Stimulated activated CD8-positive, alpha-beta memory T cell treated with anti-CD3 and anti-CD28 coated beads, Interleukin-12 subunit alpha, Interleukin-12 subunit beta, amount 100 ng/mL, for 4 hours (primary cell): ENCODE measurements at places on chromosomes 2 and 18.

DNA sequence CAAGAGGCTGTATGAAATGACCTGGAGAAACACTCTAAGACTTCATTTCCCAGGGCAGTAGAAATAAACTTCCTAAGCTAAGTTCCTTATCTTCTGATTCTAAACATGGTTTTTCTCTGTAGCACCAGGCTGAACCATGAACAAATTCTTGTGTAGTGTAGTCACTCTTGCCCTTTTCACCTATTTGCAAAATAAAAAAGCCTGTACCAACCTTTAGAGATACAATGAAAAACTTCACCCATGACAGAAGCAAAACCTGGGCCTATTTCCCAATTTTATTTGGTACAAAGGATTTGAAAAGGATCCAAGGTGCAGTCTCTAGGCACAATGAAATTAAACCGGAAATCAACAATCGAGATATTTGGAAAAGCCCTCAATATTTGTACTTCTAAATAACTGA is 43.6 kb downstream of the POLR1A start:
- DNase-seq = no peak

GRCh38 chr2:51170273-51170672 is 138.3 kb upstream of the NRXN1 start:
- no peak for DNase-seq

DNA sequence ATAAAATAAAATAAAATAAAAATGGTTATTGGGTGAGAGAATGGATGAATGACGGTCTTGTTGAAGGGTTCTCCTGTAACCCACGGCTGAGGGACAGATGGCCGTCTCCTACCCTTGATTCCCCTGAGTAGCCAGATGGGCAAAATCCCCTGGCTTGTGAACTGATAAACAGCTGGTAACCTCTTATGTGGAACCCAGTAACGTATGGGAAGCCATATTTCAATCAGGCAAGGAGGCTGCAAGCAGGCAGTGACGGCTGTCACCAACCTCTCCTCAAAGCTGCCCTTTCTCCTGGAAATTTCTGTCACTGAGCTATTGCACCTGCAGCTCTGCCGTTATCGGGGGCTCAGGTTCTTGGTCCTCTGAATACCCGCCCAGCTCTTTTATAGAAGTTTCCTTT is 165.3 kb upstream of the SMAD2 start:
- no peak for DNase-seq

- no peak for DNase-seq
Measured at GRCh38 chr2:74384051-74384450, 3.9 kb upstream of the DCTN1 start.

GRCh38 chr18:26546170-26546874 is 2.0 kb downstream of the KCTD1 start:
- DNase-seq = no peak
